ENCODE measurements at places on chromosomes 16 and 17.
A peak's percentile ranks its signal among the peaks of the same experiment; 100 is the strongest.

DNA sequence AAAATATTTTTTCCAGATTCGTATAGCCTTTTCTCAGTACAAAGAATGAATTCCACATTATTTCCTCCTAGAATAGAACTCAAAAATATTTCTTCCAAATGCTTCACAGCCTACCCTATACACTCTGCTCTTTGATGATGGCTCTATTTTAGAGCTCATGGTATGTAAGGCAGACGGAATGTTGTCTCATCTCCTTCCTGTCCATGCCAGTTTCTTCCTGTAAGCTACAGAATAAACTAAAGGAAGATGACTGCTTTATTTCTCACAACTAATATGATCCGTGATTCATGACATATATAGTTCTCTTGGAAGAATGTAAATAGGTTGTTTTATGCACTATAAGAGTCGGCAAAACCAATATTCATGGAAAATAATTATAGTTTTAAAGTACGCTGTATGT lies 723.1 kb downstream of the CDH11 start:
- DNase-seq, result no peak

- peak; percentile 6 for DNase-seq
These were observed 54.1 kb upstream of the BCAR1 start for GRCh38 chr16:75305364-75306098.

- DNase-seq, result no peak
These were observed 217.5 kb upstream of the DYNLRB2 start for GRCh38 chr16:80323187-80323807.

DNA sequence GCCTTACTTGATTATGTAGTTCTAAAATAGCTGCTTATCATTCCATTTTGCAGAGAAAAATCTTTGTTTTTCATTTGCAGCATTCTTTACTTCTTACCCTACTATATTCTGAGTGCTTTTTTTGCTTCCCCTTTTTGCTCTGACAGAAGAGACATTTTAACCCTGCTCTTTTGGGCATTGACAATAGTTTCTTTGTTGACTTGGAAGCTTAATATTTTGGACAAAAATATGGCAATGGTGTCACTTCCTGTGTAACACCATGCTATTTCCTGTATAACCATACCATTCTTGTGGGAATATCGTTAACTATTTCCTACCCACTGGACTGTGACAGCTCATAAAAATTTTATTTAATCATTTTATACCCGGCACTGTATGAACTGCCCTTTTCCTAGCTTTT lies 747.1 kb downstream of the CDH8 start:
- no peak for DNase-seq

- DNase-seq, result no peak
These were observed 6.5 kb downstream of the GOSR2 start for GRCh38 chr17:46929413-46929812.

GRCh38 chr16:29663016-29663806 lies at the start of gene SPN:
TSS of gene SPN (plus strand) at chr16:29663247. CDS start at chr16:29663729, 482 bp downstream.
- DNase-seq, result peak; percentile 24

GRCh38 chr16:68490829-68491575 lies 42.7 kb upstream of the SMPD3 start:
- no peak for DNase-seq

GRCh38 chr17:39835038-39835786 lies 28.9 kb downstream of the IKZF3 start:
- DNase-seq, result no peak

DNA sequence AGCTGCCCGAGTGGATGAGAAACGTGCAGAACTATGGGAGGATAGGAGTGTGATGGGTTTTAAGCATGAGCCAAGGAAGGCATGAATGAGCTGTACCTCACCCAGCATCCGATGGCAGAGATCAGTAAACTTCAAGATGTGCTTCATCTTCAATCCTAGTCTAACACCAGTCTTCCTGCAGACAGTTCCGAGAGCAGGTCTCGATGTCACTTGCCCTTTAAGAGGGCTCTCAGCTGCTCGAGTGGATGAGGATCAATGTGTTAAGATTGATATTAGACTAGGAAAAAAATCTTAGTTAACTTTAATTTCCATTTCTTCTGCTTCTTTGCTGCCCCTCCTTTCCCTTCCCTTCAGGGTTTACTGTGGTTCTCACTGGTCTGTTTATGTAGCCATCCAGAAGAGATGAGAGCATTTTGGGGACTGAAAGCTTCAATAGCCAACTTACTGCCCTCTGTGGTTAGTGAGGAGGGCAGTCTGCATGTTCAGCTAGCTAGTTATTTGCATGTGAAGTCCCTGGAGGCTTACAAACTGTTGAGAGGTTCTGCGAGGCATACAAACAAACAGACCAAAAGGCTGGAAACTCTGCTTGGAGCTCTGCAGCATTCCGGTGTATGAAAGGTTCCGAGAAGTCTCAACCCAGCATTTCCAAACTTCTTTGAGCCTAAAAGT lies 15.3 kb downstream of the KLHL36 start:
- no peak for DNase-seq

GRCh38 chr16:57315416-57315815 lies 30.9 kb upstream of the PLLP start:
- no peak for DNase-seq

DNA sequence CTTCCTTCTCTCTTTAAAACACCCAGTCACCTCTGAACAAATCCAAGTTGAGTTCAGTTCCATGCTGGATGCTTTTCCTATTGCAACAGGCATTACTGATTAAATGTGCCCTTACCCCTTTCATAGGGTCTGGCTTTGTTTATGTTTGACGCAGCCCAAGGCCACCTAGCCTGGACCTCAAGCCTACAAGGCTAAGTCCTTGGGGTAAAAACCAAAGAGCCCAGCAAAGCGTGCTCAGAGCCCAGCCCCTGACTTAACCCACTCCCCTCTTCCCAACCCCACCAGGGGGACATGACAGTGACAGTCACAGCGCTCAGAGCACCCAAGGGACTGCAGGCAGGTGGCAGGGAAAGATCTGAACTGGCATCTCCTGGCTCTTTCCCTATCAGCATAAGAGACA lies 200.6 kb downstream of the XYLT1 start:
- DNase-seq, result no peak

DNA sequence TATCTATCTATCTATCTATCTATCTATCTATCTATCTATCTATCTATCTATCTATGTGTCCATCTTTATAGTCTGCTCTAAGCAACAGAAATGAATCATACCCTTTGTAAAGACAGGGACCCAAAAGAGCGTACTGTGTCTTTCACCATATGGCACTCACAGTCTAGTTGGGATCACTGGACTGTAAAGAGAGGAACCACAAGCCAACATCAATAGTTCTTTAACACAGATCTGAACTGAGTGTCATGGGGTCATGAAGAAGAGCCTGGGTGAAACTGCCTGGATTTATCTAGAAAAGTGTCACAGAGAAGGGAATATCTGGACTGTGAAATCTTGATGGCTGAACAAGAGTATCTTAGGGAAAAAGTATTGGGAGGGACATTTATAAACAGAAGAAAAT lies 619.1 kb upstream of the SOX9 start:
- DNase-seq, result no peak

DNA sequence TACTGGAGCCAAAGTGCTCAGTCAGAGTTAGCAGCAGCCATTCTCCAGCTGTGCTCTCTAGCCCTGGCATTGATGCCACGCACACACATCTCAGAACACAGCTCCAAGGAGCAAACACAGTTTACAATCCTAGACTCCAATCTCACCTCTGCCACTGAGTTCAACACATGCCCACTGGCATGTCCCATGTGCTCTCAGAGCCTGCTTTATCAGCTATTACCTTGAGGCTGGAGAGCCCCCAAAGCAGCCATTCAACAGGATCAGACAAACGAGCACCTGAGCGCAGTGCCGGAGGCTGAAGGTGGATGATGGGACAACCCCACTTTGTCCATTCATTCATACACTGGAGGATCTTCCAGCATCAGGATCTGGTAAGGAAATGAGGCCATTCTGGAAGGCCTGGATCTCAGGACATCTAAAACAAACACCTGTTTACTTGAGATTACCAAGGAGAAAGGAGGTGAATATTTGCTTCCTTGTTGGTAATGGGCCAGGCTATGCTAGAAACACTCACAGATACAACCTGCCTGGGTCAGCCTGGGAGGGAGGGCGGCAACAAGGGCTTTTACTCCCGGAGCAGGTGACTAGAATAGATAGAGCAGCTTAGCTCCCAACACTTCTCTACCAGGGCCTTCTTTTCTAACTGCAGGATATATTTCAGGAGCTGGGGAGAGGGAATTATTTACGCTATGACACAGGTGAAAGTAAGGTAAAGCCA lies 25.4 kb downstream of the RANBP10 start:
- DNase-seq, result no peak

- no peak for DNase-seq
These were observed 9.6 kb downstream of the CDK5RAP3 start for GRCh38 chr17:47980541-47980940.

DNA sequence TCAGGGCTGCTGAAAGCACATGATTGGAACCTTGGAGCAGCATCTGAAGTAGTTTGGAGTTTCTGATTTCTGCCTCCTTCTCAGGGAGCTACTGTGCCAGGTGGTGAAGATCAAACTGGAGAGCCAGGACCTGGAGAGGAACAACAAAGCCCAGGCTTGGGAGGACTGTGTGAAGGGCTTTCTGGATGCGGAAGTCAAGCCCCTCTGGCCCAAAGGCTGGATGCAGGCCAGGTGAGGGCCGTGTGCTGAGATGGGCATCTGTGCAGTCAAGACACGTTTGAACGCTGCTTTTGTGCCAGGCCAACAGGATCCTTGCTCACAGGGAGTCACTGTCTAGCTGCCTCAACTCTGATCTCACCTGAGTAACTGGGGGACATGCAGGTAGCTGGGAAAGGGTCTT lies 23.8 kb downstream of the UBN1 start:
- no peak for DNase-seq

- DNase-seq, result no peak
These were observed 3.8 kb downstream of the SLC46A1 start for GRCh38 chr17:28402224-28402630.

GRCh38 chr16:86673956-86674453 lies 95.7 kb downstream of the FOXL1 start:
- no peak for DNase-seq

DNA sequence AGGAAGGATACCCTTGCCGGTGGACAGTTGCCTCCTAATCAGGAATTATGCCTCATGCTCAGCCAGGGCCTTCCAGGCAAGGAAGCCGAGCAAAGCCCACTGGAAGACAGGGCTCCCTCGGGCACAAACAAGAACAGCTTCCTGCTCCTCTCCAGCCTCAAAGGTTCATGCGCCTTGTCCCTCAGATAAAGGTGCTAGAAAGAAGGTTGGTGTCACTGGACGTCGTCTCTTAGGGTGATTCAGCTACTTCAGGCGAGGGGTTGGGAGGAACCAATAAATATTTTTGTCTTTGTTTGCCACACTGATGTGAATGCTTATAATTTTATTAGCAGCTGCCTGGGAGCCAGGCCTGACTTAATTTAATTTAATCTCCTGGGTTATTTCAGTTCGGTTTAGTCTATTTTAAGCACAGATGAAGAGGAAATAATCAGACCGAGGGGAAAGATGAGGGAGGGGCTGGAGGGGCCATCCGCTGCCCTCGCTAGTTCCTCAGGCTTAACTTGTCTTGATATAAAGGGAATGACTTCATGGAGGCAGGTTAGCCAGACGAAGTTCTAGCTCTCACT lies 171.8 kb upstream of the CACNG5 start:
- DNase-seq, result no peak

GRCh38 chr16:27322858-27323780 lies 9.3 kb downstream of the IL4R start:
- DNase-seq, result no peak

- no peak for DNase-seq
These were observed 120.7 kb downstream of the GAS7 start for GRCh38 chr17:10077561-10078299.

DNA sequence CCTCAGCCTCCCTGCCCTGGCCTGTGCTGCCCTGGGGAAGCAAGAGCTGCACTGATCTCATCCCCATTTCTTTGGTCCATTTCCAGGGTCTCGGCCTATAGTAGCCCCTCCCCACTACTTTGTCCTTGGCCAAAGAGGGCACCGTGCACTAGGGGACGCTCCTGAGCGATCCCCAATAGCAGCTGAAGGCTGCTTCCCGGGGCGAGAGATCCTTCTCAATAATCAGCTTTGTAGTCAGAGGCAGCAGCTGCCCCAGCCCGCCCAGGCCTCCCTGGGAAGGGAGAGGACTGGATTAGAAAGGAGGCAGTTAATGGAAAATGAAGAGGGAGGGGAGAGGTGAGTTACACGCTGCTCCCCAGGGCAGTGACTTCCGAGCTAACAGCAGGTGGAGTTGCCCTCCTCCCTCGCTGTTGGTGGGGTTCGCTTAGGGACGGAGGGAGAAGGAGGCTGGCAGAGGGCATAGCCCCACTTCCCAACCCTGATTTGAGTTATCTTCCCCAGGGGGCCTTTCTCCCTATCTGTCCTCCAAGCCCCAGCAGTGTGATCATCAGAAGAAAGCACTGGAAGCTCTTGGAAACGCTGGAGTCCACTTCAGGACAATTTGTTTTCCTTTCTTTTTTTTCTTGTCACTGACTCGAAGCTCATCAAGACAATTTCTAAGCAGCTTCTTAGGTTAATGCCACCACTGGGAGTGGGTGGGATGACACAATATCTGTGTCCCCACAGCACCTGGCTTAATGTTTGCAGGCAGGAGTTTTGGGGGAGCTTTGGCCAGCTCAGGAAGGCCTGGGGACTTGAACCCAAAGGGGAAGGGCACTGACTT lies 2.6 kb downstream of the MXRA7 start:
- DNase-seq, result no peak

GRCh38 chr17:75731716-75732498 lies 10.6 kb downstream of the ITGB4 start:
- no peak for DNase-seq

GRCh38 chr17:35170968-35171771 lies 23.0 kb downstream of the SLC35G3 start:
- no peak for DNase-seq

- no peak for DNase-seq
These were observed 10.4 kb upstream of the GNA13 start for GRCh38 chr17:65066901-65067300.

GRCh38 chr17:76968707-76969597 lies 100.7 kb downstream of the MGAT5B start:
- DNase-seq, result peak; percentile 7

DNA sequence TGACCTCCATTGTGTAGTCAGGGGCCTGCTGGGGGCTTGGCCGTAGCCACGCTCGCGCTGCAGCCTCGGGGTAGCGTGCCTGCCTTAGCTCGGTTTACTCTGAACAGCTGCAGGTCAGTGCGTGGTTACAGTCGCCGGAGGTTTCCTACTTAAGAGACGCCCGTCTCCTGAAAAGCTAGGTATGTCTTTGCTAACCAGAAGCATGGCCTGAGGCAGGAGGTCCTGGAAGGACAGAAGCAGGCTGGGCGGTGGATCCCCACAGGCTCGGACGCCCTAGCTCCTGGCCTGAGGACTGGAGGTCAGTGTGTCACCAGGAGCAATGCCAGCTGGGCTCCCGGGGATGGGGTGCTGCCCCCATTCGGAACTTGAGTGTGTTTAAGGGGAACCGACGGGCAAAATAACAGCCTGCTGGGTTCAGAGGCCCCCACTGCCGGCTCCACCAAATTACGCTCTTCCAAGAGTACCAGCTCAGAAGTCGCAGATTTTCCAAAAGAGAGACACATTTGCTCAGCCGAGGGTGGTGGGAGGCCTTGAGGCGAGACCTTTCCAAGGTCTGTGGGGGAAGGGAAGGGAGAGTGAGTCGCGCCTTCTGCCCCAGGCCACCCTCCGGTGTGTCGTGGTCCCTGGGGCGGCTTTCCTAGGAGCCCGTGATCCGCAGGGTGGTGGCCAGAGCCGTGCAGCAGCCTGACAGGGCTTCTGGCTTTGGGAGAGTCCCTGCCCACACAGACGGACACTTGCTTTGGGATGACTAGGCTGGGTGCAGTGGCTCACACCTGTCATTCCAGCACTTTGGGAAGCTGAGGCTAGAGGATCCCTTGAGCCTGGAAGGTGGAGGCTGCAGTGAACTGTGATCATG lies 3.9 kb upstream of the GNG13 start:
- no peak for DNase-seq

GRCh38 chr16:69179328-69180010 lies 7.5 kb upstream of the SNTB2 start:
- DNase-seq, result no peak

GRCh38 chr16:4709481-4709880 lies 16.1 kb downstream of the NUDT16L1 start:
- no peak for DNase-seq
